Caco-2 (cell line): ENCODE measurements at places on chromosomes 2 and 18.

DNA sequence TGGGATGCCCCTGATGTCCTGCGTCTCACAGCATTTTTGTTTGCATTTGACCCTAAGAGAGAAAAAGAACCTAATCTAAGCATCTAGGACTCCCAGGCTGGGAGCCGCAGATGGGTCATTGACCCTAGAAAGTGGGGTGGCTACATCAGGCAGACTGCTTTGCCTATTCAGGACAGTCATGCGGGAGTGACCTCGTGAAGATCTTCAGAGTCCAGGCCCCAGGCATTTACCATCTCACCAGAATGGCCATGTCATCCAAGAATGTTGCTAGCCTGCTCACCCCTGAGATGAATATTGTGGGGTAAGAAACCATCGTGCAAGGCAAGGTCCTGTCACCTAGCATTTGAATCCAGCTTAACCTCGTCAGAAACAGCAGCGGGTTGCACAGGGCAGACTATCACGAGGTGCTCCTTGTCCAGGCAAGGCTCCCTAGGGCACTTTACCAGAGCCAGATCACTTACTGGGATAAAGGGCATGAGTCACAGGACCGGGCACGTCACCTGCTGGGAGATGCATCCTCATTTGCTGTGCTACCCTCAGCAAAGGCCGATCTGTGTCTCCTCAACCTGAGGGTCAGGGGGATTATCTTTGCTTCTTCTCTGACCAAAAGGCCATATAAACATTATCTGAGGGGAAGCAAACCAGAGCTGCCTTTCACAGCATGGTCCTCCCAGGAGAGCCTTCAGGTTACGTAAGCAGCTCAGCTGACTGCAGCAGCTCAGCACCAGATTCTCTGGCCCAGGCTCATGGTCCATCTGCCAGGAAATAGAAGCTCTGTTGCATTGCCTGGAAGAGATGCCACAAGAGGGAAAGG lies 162.3 kb downstream of the ACKR3 start:
- no peak for DNase-seq

- DNase-seq = no peak
Observed at GRCh38 chr2:43305517-43305916, 79.1 kb upstream of the ZFP36L2 start.

DNA sequence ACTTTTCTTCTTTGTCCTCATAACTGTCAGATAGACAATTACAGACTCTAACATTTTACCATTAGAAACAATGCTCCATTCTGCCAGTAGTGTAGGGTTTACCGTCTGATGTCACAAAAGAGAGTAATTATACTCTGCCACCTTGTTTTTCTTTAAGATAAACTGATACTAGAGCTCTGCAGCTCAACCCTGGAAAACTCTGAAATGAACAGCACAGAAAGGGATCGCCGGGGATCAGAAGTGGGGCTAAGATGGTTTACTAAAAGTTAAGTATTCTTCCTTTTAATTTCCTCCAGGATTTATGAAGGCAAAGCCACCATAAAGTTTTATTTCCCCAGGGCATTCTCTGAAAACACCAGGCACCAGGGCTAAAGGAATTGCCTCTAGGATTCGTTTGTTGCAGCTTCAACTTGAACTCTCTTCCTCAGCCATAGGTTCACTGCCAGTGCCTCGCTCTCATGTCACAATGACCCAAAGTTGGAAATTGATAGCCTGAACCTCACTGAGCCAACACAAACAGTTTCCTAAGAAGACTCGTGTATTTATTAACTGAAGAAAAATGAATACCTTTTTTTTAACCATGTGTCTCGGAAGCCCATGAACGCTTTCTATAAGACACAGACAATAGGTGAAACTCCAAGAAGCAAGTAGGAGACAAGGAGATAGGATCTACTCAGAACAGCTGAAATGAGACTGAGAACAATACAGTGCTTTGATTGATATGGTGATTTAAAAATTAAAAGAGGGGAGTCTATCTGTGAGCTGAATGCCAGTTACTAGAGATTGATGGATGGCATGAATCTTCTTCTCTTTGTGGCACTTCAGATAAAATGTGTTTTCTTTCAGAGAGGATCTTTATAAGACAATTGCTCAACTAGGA lies 121.5 kb upstream of the SPATS2L start:
- DNase-seq = no peak

- DNase-seq = no peak
Observed at GRCh38 chr2:190891372-190891771, 10.8 kb downstream of the GLS start.

DNA sequence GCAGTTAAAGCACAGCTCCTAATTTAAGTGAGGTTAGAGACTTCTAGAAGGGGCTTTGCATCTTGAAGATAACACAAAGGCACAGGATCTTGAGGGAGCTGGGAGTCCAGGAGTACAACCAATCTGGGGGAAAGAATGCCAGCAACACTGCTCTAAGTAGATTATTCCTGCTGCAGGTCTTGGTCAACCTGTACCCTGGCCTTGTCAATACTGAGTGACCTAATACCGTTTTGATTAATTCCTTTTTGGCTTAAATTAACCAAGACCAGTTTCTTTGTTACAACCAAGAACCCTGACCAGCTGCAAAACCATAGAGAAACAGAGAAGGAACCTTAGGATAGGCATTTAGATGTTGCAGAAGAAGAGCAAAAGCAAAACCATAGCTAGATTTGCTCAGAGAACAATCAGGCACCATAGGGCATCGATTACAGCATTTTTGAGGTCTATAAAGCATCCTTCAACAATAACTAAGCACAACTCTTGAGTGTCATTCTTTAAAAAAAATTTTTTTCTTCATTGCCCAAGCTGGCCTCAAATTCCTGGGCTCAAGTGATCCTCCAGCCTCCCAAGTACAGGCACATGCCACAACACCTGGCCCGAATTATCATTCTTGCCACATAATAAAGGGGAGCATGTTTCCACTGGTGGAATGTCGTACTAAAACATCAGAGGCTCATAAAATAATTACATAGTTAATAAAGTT lies 6.3 kb downstream of the STARD7 start:
- DNase-seq = no peak

DNA sequence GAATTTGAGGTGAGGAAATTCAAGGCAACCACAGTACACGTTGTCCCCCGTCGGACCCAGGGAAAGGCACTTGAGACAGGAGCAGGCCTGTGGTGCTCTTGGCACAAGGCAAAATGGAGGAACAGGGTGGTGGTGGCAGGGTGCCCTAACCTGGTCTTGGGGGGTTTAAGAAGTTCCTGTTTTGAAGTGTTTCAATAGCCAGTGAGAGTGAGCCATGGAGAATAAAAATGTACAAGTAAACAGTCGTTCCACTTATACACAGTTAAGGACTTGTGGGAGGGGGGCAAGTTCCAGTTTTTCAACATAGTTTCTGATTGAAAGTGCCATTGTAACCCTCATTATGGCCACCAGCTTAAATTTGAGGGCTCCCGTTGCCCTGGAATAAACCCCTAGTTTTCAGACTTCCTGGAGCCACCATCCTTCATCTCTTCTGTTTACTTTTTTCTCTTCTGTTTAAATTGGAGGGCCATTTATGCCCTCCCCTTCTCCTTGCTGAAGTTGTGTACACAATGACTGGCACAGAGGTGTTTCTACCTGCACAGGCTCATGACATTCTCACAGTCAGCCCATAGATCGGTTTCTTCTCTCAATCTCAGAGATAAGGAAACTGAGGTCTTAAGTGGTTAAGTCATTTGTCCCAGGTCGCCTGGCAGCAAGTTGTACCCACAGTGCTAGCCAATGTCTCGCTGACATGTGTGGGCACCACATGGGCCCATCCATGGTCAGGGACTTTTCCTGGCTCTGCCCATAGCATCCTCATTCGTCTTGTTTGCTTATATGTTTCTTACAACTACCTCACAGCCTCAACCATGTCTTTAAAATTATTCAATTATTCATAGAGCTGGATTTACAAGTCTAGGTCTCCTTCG lies 66.0 kb upstream of the ST3GAL5 start:
- no peak for DNase-seq
